ENCODE measurements at places on chromosomes 7 and 10. TPM values are rescaled to one million over a fixed set of nuclear protein-coding genes. Genes with fewer than 3 reads are reported as not detected.

DNA sequence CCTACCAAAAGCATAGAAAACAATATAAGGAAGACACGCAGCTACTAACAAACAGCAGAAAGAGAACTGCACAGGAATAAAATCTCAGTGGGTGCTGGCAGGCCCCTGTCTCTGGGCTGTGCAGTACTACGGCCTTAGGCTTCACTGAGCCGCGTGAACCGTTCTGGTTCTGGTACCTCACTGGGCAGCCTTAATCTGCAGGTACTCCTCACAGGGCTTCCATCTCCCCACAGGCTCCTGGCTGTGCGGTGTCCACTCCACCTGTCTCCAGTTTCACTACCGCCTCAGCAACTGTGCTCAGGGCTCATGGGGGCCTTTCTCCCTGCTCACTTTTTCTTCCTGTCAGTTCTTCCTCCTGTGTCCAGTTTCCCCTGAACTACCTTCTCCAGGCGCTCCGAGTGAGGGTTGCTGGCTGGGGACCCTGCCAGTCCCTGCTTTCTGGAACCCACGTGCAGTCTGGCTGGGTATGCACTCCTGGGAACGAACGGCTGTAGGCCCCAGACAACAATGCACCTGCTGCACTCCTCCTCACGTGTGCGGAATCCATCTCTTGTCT is 75.7 kb downstream of the VIPR2 start:
- peak; percentile 66 for DNase-seq
- peak overlapping the region; percentile 20 for H3K27ac ChIP-seq
- no peaks in the 10 kb centered on the region for H3K27me3 ChIP-seq

- H3K4me1 ChIP-seq = peaks cover 58% of the 10 kb centered on the region
- H3K27ac ChIP-seq = no peak overlapping the region
- no peaks in the 10 kb centered on the region for H3K27me3 ChIP-seq
- DNase-seq = no peak
These were observed 27.5 kb upstream of the SMARCD3 start for GRCh38 chr7:151275813-151276577.

GRCh38 chr7:2645274-2645868 is 13.6 kb downstream of the TTYH3 start:
- H3K27me3 ChIP-seq = no peaks in the 10 kb centered on the region
- H3K4me3 ChIP-seq = no peak overlapping the region
- H3K36me3 ChIP-seq = peaks cover 28% of the 10 kb centered on the region
- H3K27ac ChIP-seq = no peak overlapping the region
- H3K4me1 ChIP-seq = peaks cover 35% of the 10 kb centered on the region

GRCh38 chr10:4437791-4438190 is 388.2 kb upstream of the AKR1E2 start:
- no peak for DNase-seq
- no peaks in the 10 kb centered on the region for H3K27me3 ChIP-seq
- H3K4me3 ChIP-seq = no peak overlapping the region
- no peaks in the 10 kb centered on the region for H3K36me3 ChIP-seq

GRCh38 chr7:55504093-55504859 is 68.0 kb downstream of the VOPP1 start:
- H3K4me3 ChIP-seq = no peak overlapping the region
- H3K36me3 ChIP-seq = no peaks in the 10 kb centered on the region
- no peaks in the 10 kb centered on the region for H3K4me1 ChIP-seq

GIMAP4 gene
- 12.0 TPM for total RNA-seq

GRCh38 chr7:47806701-47807103 is 141.6 kb downstream of the PKD1L1 start:
- H3K36me3 ChIP-seq = no peaks in the 10 kb centered on the region
- no peaks in the 10 kb centered on the region for H3K27me3 ChIP-seq
- no peak for DNase-seq
- peak overlapping the region; percentile 45 for H3K27ac ChIP-seq
- H3K4me3 ChIP-seq = peak overlapping the region; percentile 24

GRCh38 chr10:120948889-120949608 is 97.9 kb downstream of the WDR11 start:
- H3K27ac ChIP-seq = no peak overlapping the region
- H3K27me3 ChIP-seq = peaks cover 22% of the 10 kb centered on the region
- no peaks in the 10 kb centered on the region for H3K36me3 ChIP-seq
- H3K4me3 ChIP-seq = peak overlapping the region; percentile 34
- H3K4me1 ChIP-seq = peaks cover 27% of the 10 kb centered on the region

GRCh38 chr7:32410545-32410944 is 79.6 kb downstream of the LSM5 start:
- H3K27me3 ChIP-seq = no peaks in the 10 kb centered on the region
- H3K36me3 ChIP-seq = no peaks in the 10 kb centered on the region
- DNase-seq = no peak
- no peaks in the 10 kb centered on the region for H3K4me1 ChIP-seq
- H3K27ac ChIP-seq = no peak overlapping the region

MALRD1 gene
- 0.23 TPM for total RNA-seq

DNA sequence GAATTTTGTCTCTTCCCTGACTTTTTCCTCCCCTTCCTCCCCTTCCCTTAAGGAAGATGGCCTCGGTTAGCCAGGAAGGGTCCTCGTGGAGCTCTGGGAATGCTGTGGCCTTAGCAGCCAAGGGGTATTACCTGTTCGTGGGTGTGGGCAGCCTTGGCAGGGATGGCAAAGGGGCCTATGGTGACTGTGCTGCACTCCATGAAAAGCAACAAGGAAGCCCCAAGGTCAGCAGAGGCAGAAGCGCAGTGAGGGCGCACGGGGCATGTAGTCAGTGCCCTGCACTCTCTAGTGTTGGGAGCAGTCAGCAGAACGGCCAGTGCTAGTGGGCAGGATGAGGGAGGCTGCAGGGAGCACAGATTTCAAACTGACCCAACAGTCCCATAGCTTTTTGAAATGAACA is 191.8 kb downstream of the ADARB2 start:
- no peaks in the 10 kb centered on the region for H3K27me3 ChIP-seq
- H3K4me1 ChIP-seq = no peaks in the 10 kb centered on the region

ASB10 gene
- total RNA-seq = not detected

GPR37 gene
- 6.6 TPM for total RNA-seq

PRF1 gene
- total RNA-seq = 0.34 TPM

PROSER2 gene
- total RNA-seq = 8.5 TPM

CPVL gene
- 9.3 TPM for total RNA-seq

DNA sequence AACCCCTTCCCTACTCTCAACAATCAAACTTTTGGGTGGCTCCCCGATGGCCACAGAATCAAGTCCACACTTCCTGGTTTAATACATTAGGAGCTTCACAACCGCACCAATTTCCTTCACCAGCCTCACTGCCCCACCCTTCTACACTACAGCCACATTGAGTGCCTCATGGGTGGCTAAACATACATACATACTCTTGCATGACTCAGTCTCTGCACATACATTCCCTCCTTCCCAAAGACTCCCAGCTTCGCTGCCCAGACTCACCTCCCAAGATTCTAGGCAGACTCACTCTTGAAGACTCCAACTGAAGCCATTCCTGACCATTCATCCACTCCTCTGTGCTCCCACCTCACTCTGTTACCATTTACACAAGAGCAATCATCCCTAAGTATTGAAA is 15.9 kb downstream of the VPS41 start:
- H3K27me3 ChIP-seq = no peaks in the 10 kb centered on the region
- peaks cover 22% of the 10 kb centered on the region for H3K36me3 ChIP-seq
- DNase-seq = no peak
- H3K27ac ChIP-seq = no peak overlapping the region
- H3K4me1 ChIP-seq = no peaks in the 10 kb centered on the region
- no peak overlapping the region for H3K4me3 ChIP-seq

- H3K27me3 ChIP-seq = no peaks in the 10 kb centered on the region
- H3K36me3 ChIP-seq = no peaks in the 10 kb centered on the region
- no peak overlapping the region for H3K4me3 ChIP-seq
- DNase-seq = no peak
- H3K4me1 ChIP-seq = no peaks in the 10 kb centered on the region
These were observed 8.4 kb downstream of the OLAH start for GRCh38 chr10:15052121-15052520.

- peaks cover 23% of the 10 kb centered on the region for H3K4me1 ChIP-seq
- H3K27me3 ChIP-seq = no peaks in the 10 kb centered on the region
- no peak for DNase-seq
- no peak overlapping the region for H3K27ac ChIP-seq
- H3K4me3 ChIP-seq = no peak overlapping the region
- no peaks in the 10 kb centered on the region for H3K36me3 ChIP-seq
These were observed 42.4 kb downstream of the TBATA start for GRCh38 chr10:70742537-70743429.

DNA sequence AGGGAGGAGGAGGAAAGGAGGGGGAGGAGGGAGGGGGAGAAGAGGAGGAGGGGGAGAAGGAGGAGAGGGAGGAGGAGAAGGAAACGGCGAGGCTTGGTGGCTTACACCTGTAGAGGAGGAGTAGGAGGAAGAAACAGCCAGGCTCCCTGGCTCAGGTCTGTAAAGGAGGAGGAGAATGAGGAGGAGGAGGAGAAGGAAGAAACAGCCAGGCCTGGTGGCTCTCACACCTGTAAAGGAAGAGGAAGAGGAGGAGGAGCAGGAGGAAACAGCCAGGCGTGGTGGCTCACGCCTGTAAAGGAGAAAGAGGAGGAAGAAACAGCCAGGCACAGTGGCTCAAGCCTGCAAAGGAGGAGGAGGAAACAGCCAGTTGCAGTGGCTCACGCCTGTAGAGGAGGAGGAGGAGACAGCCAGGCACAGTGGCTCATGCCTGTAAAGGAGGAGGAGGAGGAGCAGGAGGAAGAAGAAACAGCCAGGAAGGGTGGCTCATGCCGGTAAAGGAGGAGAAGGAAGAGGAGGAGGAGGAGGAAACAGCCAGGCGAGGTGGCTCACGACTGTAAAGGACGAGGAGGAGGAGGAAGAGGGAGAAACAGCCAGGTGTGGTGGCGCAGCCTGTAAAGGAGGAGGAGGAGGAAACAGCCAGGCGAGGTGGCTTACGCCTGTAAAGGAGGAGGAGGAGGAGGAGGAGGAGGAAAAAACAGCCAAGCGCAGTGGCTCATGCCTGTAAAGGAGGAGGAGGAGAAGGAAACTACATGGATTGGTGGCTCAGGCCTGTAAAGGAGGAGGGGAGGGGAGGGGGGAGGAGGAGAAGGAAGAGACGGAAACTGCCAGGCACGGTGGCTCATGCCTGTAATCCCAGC is 14.9 kb upstream of the CRCP start:
- H3K4me1 ChIP-seq = peaks cover 8% of the 10 kb centered on the region
- peak overlapping the region; percentile 76 for H3K27ac ChIP-seq
- peak; percentile 82 for DNase-seq
- peak overlapping the region; percentile 46 for H3K4me3 ChIP-seq
- no peaks in the 10 kb centered on the region for H3K27me3 ChIP-seq

C1QL3 gene
- not detected for total RNA-seq

DNA sequence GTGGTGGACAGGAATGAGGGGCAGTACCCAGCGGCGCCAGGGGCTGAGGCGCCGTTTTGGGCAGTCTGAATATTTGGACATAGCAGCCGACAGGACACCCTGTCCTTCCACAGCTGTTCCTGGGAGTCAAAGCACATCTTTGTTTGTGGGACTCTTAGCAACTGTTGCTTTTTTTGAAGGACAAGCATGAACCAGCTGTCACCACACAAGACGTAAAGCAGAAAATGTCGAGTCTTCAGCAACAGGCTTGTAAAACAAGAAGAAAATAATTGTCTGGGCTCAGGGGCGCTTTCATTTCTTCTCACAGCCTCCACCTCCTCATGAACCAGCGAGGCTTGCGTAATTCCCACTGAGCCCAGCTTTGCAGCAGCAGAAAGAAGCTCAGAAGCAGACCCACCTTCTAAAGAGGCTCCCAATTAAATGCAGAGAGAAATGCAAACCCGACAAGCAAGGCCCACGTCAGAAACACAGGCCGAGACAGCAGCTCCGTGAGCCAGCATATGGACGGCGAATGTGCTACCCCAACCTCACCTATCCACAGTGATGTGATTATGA is 68.9 kb upstream of the DNAAF5 start:
- no peak for DNase-seq
- H3K36me3 ChIP-seq = no peaks in the 10 kb centered on the region
- H3K4me1 ChIP-seq = no peaks in the 10 kb centered on the region
- no peak overlapping the region for H3K4me3 ChIP-seq

DNA sequence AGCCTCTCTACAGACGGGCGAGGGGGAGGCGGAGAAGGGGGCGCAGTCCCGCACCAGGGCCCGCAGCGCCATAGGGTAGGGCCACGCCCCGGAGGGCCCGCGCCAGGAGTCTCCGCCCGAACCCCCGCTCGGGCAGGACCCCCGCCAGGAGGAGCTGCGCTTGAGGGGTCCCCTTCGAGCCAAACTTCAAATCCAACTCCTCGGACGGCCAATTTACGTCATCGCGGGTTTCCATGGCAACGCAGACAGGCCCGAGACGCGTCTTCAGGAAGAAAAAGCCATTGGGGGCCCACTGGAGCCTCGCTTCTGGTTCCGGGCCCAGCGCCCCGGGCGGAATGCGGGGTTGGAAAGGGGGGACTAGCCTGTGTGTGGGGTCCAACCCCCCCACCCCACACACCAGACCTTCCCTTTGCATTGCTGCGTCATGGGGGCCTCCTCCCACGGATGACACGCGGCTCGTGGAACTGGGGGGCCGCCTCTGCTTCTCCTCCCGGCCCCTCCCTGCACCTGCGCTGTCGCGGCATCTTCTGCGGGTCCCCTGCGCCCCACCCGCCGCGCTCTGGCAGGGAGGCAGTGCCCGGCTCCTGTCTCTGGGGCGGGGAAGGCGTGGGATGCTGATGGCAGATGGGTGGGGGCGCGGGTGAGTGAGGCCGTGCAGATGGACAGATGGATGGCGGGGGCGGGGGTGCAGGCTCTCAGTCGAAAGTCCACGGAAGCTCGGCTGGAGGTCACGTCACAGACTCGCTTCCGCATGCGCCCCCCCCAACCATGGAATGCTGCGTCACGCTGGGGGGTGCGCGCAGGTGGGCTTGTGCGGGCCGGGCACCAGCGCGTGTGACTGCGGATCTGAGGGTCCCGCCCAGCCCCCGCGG is 1.2 kb downstream of the CALY start:
- no peak overlapping the region for H3K27ac ChIP-seq
- peak overlapping the region; percentile 38 for H3K4me3 ChIP-seq
- peaks cover 84% of the 10 kb centered on the region for H3K27me3 ChIP-seq
- DNase-seq = no peak

DNA sequence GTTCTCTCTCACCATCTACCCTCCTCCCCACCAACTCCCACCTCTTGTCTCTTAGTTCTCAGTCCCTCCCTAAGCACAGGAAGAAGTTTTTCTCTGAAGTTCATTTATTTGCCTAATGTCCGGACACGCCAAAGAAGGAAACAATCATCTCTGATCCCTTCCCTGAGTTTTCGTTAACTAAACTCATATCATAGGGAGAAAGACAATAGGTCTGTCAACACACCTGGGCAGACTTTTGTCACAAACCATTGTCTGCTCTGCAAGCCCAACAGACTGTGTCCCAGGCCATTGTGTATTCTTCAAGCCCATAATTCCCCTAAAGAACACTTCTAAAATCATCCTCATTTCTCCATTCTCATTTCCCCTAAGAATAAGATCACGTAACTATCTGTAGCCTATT is 691.0 kb upstream of the MBL2 start:
- no peaks in the 10 kb centered on the region for H3K27me3 ChIP-seq
- H3K36me3 ChIP-seq = no peaks in the 10 kb centered on the region
- no peak overlapping the region for H3K4me3 ChIP-seq
- no peak overlapping the region for H3K27ac ChIP-seq
- no peak for DNase-seq
- H3K4me1 ChIP-seq = no peaks in the 10 kb centered on the region

GRCh38 chr7:112433289-112433688 is 17.0 kb upstream of the IFRD1 start:
- H3K36me3 ChIP-seq = no peaks in the 10 kb centered on the region
- no peak overlapping the region for H3K4me3 ChIP-seq

All from suprapubic skin (tissue), 4 donors.